ENCODE measurements at places on chromosomes 7 and 10. TPM values are rescaled to one million over a fixed set of nuclear protein-coding genes. Genes with fewer than 3 reads are reported as not detected.

DNA sequence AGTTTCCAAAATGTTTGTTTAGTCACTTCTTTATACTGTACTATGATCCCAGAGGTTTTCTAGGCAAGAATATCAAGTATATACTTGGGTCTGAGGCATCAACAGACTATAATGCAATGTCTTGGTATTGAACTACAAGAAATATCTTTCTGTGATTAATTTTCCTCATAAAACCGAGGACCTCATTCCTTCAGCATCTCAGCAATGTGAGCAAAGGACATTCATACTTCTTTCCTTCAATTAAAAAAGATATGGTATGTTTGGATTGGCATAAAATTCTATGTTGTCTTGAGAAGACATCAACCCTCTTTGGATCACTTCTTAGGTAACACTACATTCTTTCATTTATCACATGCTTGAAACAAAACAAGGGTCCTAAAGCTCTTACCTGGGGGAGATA, 524.5 kb downstream of the PHTF2 start:
- H3K36me3 ChIP-seq = no peaks in the 10 kb centered on the region
- H3K4me3 ChIP-seq = no peak overlapping the region
- no peak overlapping the region for H3K27ac ChIP-seq
- no peaks in the 10 kb centered on the region for H3K27me3 ChIP-seq
- H3K4me1 ChIP-seq = peaks cover 14% of the 10 kb centered on the region
- no peak for DNase-seq

- H3K27ac ChIP-seq = no peak overlapping the region
- no peak for DNase-seq
- peaks cover 6% of the 10 kb centered on the region for H3K4me1 ChIP-seq
- no peak overlapping the region for H3K4me3 ChIP-seq
- peaks cover 2% of the 10 kb centered on the region for H3K36me3 ChIP-seq
These were observed 1.3 kb upstream of the HIBADH start for GRCh38 chr7:27663989-27664331.

DNA sequence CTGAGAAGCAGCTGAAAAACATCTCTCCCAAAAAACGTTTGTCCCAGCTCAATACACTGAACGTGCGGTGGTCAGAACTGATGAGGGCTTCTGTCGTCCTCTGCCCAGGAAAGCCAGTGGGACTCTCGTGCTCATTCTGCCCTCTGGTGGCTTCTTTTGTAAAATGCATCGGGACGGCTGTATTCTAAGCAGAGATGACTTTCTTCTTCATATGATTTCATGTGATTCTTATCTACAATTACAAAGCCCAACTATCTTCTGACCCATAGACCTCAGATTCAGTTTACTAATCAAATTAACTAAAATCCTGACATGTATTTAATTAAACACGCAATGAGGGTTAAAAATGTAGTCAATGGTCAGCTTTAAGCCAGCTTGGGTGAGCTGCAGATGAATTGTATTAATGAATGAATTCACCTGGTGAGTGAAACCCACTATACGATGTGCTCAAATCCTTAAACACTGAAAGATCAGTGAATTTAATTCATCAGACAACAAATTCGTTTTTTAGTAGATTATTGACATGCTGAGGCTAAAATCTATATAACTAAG, 117.6 kb upstream of the FAM204A start:
- no peaks in the 10 kb centered on the region for H3K36me3 ChIP-seq
- DNase-seq = peak; percentile 63
- no peaks in the 10 kb centered on the region for H3K4me1 ChIP-seq
- H3K27ac ChIP-seq = no peak overlapping the region
- no peak overlapping the region for H3K4me3 ChIP-seq

ANKRD22 gene
- polyA plus RNA-seq = 0.15 TPM

MYOF gene
- 134 TPM for polyA plus RNA-seq

GRCh38 chr10:64867501-64867962, 1346.3 kb downstream of the REEP3 start:
- DNase-seq = no peak
- no peak overlapping the region for H3K4me3 ChIP-seq
- H3K4me1 ChIP-seq = peaks cover 3% of the 10 kb centered on the region
- H3K36me3 ChIP-seq = no peaks in the 10 kb centered on the region
- H3K27me3 ChIP-seq = no peaks in the 10 kb centered on the region
- H3K27ac ChIP-seq = no peak overlapping the region

VWDE gene
- 0.03 TPM for polyA plus RNA-seq

GRCh38 chr10:124654686-124655085, 89.5 kb downstream of the FAM53B start:
- no peak overlapping the region for H3K4me3 ChIP-seq
- H3K4me1 ChIP-seq = no peaks in the 10 kb centered on the region
- H3K27ac ChIP-seq = no peak overlapping the region

DNA sequence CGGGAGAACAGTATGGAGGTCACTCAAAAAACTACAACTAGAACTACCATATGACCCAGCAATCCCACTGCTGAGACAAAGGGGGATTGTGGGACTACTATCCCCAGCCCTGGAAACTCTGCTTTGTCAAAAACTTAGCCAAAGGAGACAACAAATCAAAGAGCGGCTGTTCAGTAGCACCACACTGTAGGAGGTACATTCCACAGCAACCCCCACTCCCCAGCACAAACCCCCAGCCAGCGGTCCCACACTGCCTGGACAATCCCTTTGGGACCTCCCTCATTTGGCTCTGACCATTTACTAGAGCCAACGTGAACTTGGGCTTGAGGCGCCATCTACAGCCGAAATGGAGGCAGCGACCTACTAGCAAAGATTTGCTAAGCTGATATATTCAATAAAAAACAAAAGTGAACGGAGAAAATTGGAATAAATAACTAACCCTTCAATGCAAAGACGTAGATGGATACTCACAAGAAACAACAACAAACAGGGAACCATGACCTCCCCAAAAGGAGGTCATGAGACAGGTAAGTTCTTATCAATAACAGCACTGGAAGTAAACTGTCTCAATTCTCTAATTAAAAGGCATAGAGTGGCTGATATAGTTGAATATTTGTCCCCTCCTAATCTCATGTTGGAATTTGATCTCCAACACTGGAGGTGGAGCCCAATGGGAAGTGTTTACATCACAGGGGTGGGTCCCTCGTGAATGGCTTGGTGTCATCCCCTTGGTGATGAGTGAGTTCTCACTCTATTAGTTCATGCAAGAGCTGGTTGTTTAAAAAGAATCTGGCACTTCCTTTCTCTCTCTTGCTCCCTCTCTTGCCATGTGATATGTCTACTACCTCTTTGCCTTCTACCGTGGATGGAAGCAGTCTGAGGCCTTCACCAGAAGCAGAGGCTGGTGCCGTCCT, 119.0 kb upstream of the KCNMA1 start:
- no peaks in the 10 kb centered on the region for H3K27me3 ChIP-seq
- H3K27ac ChIP-seq = no peak overlapping the region
- no peak overlapping the region for H3K4me3 ChIP-seq
- H3K36me3 ChIP-seq = no peaks in the 10 kb centered on the region
- peaks cover 3% of the 10 kb centered on the region for H3K4me1 ChIP-seq

DNA sequence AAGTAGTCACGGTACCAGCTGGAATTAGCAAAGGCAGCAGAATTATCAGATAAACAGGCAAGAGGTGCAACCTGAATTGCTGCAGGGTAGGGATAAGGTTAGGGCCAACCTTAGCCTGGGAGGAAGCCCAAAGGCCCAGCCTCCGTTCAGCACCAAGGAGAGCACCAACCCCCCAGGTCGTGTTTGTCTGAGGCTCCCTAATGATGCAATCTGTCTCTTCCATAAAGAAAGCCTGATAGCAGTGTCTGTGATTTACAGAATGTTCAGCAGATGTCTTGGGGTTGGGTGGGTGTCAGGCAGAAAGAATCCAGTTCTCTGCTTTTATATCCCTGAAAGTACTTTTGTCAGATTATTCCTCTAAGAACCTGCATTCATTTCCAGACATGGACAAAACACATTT, 328.4 kb upstream of the AOAH start:
- H3K36me3 ChIP-seq = no peaks in the 10 kb centered on the region
- no peaks in the 10 kb centered on the region for H3K27me3 ChIP-seq
- H3K27ac ChIP-seq = no peak overlapping the region
- no peak overlapping the region for H3K4me3 ChIP-seq
- DNase-seq = no peak

SLC39A12 gene
- not detected for polyA plus RNA-seq

RBM20 gene
- 0.64 TPM for polyA plus RNA-seq

DNA sequence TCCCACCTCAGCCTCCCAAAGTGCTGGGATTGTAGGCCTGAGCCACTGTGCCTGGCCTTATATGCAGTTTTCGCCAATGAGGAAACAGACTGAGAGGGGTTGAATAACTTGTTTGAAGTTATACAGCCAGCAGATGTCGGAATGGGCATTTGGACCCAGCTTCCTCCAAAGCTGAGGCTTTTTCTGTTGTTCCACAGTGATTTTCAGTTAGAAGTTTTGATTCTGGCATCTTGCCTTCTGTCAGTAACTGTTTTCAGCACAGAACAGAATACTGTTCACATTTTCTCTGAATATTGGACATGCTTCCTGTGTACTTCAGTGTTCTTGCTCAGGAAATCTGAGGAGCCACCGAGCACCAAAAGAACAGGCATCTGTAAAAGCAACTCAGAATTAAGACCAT, 287.2 kb downstream of the CAMK1D start:
- H3K27ac ChIP-seq = no peak overlapping the region
- no peaks in the 10 kb centered on the region for H3K36me3 ChIP-seq
- DNase-seq = no peak
- no peaks in the 10 kb centered on the region for H3K27me3 ChIP-seq
- no peaks in the 10 kb centered on the region for H3K4me1 ChIP-seq
- H3K4me3 ChIP-seq = no peak overlapping the region

DNA sequence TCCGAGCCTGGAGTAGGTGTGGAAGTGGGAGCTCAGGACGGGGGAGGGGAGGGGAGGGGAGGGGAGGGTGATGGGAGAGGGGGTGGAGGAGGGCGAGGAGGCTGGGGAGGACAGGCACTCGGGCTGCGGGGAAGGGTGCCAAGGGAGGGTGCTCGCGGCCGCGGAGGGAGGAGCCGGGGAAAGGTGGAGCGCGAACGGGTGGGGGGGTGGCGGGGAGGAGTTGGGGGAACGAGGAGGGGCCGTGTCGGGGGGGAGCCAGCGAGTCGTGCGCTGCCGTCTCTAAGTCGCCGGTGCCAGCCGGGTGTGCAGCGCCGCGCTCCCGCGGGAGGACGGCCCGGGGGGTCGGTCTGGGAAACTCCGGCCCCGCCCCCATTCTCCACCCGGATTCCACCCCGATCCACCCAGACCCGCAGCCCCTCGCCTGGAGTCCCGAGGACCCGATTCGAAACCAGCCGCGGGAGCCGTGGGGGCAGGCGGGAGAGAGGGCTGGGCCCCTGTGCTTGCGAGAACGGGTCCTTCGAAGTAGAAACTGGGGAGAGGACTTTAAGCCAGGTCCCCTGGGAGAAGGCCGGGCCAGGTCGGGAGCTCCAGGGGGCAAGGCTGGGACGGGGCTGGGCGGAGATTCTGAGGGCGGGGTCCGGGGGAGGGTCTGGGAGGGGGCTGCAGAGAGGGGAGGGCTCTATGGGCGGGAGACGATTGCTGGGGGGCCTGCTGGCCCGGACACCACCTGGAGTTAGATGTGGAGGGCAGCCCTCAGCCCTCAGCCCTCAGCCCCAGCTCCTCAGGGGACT, at the start of gene ZNF467:
ZNF467 (minus strand) TSS at position 143 of the 791 bp plus-strand sequence. CDS start 2,556 bp downstream, outside the sequence.
- no peak within 1 kb of the TSS for H3K27ac ChIP-seq
- peaks cover 4% of the 10 kb centered on the region for H3K36me3 ChIP-seq
- DNase-seq = peak; percentile 73
- peaks cover 39% of the 10 kb centered on the region for H3K4me1 ChIP-seq

- H3K4me1 ChIP-seq = peaks cover 66% of the 10 kb centered on the region
- H3K4me3 ChIP-seq = peak overlapping the region; percentile 55
- H3K27ac ChIP-seq = no peak overlapping the region
- DNase-seq = peak; percentile 91
- peaks cover 60% of the 10 kb centered on the region for H3K27me3 ChIP-seq
These were observed 4.3 kb downstream of the DDC start for GRCh38 chr7:50560865-50561351.

DNA sequence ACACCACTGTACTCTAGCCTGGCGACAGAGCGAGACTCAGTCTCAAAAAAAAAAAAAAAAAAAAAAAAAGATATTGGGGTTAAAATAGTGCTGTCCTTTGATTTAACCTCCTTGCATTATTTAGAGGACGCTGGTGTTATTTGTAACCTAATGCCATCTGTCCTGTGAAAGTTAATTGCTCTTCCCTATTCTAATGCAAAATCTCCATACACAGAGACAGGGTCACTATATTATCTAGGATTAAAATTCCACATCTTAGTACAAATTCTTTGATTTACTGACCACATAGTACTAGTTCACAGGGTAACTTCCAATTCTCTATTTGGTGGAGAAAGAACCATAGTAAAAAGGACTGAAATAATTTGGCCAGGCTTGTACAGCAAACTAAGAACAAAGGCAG, 184.2 kb upstream of the STEAP4 start:
- H3K27ac ChIP-seq = no peak overlapping the region
- no peak for DNase-seq
- H3K27me3 ChIP-seq = no peaks in the 10 kb centered on the region
- no peaks in the 10 kb centered on the region for H3K36me3 ChIP-seq
- no peak overlapping the region for H3K4me3 ChIP-seq

CLDN15 gene
- polyA plus RNA-seq = 29.0 TPM

GRCh38 chr10:36802490-36803153, 322.8 kb upstream of the ANKRD30A start:
- peak; percentile 74 for DNase-seq
- no peak overlapping the region for H3K4me3 ChIP-seq
- no peaks in the 10 kb centered on the region for H3K36me3 ChIP-seq
- peaks cover 15% of the 10 kb centered on the region for H3K4me1 ChIP-seq

TEX47 gene
- not detected for polyA plus RNA-seq

JAKMIP3 gene
- 0.02 TPM for polyA plus RNA-seq

DNA sequence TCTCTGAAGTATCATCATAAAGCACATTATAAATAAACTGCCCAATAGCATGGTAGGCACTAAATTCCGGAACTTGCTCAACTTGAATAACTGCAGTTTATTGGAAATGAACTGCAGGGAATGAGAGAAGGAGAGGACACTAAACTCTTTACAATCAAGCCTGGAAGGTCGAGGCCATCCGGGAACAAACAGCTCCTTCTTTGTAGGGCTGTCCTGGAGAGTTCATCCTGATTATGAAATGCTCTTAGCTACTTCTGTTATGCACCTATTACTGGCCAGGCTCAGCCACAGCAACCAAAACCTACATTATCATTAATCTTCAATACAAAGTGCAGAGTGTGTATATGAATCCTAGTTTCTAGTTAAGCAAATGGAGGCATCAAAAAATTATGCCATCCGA, 64.7 kb downstream of the PPP1R17 start:
- H3K36me3 ChIP-seq = no peaks in the 10 kb centered on the region
- DNase-seq = no peak
- H3K4me3 ChIP-seq = no peak overlapping the region
- peaks cover 16% of the 10 kb centered on the region for H3K27me3 ChIP-seq
- no peak overlapping the region for H3K27ac ChIP-seq

GRCh38 chr7:24754906-24755506, 2.3 kb downstream of the GSDME start:
- H3K4me1 ChIP-seq = peaks cover 21% of the 10 kb centered on the region
- H3K27ac ChIP-seq = no peak overlapping the region
- H3K4me3 ChIP-seq = no peak overlapping the region
- no peak for DNase-seq
- H3K27me3 ChIP-seq = no peaks in the 10 kb centered on the region

PIK3AP1 gene
- polyA plus RNA-seq = 0.07 TPM

- no peak for DNase-seq
- no peaks in the 10 kb centered on the region for H3K36me3 ChIP-seq
- H3K4me1 ChIP-seq = peaks cover 50% of the 10 kb centered on the region
- peak overlapping the region; percentile 88 for H3K27ac ChIP-seq
- no peaks in the 10 kb centered on the region for H3K27me3 ChIP-seq
- no peak overlapping the region for H3K4me3 ChIP-seq
These were observed 143.8 kb downstream of the TES start for GRCh38 chr7:116354171-116354545.

GRCh38 chr7:134622303-134622995, 24.2 kb upstream of the BPGM start:
- no peak for DNase-seq
- H3K4me3 ChIP-seq = no peak overlapping the region
- no peaks in the 10 kb centered on the region for H3K36me3 ChIP-seq
- peaks cover 27% of the 10 kb centered on the region for H3K4me1 ChIP-seq
- H3K27me3 ChIP-seq = no peaks in the 10 kb centered on the region

Data from SK-N-SH (cell line).